ENCODE measurements at places on chromosomes 2 and 18. TPM values are rescaled to one million over a fixed set of nuclear protein-coding genes. Genes with fewer than 3 reads are reported as not detected.

DNA sequence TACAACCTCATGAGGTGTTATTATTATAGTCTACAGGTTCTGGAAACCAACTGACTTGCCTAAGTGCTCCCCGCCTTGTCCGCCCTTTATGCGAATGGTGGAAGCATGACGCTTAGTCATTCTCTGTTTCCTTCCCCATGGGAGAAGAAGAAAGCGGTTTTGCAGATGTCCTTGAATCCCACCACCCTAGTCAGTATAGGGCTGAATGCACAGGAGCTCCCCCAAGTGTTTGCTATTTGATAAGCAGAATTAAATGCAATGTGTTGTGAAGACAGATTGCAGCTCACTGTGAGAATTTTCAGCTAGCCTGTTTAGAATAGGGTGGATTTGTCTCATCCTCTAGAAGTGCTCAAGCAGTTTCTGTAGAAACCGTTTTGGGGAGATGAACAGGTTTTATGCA, 652.0 kb downstream of the DCC start:
- DNase-seq, result no peak

DNA sequence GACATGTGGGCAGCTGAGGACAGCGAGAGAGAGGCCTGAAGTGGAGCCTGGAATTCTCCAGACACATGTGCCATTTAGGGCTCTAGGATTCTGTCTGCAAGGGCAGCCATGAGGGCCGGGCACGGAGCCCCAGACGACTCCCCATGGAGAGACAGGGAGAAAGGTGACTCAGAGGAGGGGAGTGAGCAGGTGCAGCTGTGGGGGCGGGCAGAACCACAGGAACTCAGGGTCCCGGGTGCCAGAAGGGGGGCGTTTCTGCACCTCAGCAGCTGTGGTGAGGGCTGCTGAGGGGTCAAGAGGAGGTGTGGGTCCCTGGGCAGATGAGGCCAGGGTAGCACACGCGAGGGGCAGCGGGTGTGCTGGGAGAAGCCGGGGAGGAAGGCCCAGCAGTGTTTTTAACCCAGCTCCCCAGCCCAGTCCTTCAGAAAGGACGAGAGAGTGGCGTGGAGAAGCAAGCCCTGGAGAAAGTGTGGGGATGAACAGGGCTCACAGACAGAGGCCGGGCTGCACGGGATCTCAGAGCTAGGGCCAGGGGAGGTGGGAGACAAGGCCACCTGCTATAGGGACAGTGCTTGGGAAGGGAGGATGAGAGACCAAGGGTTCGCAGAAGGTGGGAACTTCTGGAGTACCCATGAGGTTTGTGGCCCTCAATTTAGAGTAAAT, 7.6 kb downstream of the GPR17 start:
- no peak for DNase-seq

GRCh38 chr18:79275992-79276391, 119.7 kb upstream of the NFATC1 start:
- no peak for DNase-seq

Gene RAB6D
- total RNA-seq, result 2.1 TPM

Gene BCL11A
- 38.1 TPM for total RNA-seq

Measured in transverse colon (tissue), 4 donors.